ENCODE measurements at places on chromosomes 11 and 22.

GRCh38 chr11:117743121-117743815, 53.7 kb downstream of the DSCAML1 start:
- no peak for DNase-seq

DNA sequence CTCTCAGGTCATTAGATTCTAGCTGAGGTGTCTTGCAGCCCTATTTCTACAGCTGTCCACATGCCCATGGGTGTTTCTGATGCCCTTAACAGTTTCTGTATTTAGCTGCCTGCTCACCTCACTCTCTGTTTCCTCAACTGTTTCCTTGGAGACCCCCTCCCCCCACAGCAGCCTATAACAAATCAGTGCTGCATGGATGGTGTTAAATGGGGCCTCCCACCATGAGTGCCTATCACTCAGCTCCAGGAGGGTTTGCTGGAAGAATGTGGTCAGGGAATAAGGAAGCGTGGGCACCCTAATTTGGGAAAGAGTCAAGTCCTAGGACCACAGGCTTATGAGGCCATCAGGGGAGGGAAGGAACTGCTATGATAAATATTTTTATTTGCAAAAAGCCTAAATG, 8.6 kb downstream of the KLHL35 start:
- no peak for DNase-seq

- no peak for DNase-seq
These were observed 12.8 kb upstream of the PTPN5 start for GRCh38 chr11:18804199-18804999.

GRCh38 chr11:65183201-65183891, 1.6 kb downstream of the CAPN1 start:
- DNase-seq = no peak

DNA sequence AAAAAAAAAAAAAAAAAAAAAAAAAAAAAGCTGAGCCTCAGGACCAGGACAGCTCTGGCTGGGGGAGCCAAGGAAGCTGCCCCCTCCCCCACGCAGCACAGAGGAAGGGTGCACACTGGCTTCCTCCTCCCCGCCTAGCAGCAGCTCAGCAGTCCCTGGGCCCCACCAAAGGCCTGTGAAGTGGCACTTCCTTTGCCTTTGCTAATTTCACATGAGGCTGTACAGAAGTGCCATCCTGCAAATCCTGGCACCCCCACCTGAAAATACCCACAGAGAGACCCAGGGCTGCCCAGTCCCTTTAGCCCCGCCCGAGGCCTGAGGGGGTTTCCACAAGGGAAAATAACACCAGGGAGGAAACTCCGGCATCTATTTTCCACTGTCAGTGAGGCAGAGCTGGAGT, 3.9 kb downstream of the RHOG start:
- no peak for DNase-seq

DNA sequence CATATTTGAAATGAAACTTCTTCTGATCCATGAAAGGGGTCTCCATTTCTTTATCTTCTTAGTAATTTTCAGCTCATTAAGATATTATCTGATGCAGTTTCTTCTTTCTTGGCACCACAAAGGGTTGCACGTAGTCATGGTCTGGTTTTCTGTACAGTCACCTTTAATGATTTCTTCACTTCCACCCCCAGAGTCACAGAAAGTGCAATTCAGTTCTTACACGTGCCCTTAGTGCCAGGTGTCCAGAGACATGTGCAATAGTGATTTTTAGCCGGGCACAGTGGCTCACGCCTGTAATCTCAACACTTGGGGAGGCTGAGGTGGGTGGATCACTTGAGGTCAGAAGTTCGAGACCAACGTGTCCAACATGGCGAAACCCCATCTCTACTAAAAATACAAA, 202.8 kb upstream of the MTNR1B start:
- DNase-seq = no peak

DNA sequence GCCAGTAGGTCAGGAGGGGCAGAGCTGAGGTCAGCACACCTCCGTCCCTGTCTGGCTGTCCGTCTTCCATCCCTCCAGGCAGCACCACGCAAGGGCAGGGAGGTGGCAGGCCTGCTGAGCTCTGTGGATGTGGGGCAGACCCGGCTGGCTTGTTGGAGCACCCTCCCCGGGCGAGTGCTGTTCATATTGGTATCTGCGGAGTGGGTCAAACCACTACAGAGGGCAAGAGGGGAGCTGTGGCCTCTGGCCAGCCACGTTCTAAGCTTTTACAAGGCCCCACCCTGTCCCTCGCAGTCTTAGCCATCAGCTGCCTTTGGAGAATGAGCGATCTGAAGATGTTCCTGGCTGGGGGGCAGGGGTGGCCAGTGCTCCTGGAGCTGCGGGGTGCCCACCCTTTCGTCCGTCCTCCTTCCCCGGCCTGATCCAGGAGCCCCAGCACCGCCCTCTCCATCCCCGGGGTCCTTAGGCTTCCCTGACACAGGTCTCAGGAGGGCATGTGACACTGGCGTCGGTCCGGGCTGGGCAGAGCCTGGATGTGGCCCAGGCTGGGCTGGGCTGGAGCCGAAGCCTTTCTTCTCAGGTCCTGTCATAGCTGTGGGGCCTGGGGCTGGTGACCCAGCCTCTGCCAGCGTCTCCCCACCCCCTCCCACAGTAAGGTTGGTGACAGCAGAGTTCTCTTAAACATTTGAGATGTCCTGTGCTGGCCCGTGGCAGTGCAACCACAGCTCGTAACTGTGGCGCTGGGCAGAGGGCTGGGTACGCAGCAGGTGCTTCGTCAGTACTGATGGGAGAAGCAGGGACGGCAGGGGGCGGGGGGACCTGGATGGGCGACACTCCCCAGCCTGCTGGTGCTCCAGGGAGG, 31.7 kb upstream of the GRAMD4 start:
- no peak for DNase-seq

- DNase-seq = peak; percentile 55
These were observed 49.9 kb downstream of the STIM1 start for GRCh38 chr11:3905080-3905953.

DNA sequence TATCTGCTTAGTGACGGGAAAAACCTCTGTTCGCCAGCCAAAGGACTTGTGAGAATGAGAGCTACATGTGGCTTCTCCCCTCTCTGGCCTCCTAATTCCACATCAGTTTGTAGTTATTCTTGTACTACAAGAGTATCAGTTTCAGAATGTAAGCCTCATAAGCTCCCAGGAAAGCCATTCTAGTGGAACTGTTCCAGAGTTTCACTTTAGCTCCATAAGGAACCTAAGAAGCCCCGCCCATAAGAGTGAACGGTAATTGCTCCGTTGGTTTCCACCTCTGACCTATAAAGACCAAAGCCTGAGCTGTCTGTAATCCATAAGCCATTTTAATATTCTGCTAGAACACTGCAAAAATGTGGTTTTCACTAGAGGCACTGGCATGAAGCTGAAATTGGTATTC, 53.0 kb downstream of the SIK3 start:
- no peak for DNase-seq

DNA sequence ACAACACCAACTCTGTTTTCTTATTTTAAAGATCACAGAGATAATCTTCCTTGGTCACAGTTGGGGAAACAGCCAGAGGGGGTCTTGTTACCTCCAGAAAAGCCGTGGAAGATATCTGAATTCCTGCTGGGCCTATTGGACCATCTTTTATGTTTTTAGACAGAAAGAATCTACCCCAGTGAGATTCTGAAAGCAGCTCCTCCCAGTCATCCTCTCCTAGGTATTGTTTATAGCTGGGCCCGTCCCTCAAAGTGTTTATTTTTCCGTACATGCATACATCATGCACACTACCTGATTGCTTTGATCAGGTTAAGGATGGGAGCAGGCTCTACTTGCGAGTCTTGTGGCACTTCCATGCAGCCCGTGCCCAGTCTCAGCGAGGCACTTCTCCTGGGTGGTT, 742.4 kb downstream of the NTM start:
- no peak for DNase-seq

DNA sequence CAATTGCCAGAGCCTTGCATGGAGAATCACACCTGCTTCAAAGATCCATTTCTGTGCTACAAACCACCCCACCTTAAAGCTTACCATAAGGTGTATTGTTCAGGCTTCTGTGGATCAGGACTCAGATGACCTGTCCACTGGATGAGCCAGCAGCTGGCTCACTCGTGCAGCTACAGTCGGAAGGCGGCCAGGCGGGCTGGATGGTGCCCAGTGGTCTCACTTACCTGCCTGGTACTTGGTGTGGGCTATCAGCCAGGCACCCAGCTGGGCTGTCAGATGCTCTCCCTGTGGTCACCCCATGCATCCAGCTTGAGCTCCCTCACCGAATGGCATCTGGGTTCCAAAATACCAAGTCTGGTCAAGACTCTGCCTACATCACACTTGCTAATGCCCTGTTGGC, 10.9 kb upstream of the APOBEC3B start:
- no peak for DNase-seq

DNA sequence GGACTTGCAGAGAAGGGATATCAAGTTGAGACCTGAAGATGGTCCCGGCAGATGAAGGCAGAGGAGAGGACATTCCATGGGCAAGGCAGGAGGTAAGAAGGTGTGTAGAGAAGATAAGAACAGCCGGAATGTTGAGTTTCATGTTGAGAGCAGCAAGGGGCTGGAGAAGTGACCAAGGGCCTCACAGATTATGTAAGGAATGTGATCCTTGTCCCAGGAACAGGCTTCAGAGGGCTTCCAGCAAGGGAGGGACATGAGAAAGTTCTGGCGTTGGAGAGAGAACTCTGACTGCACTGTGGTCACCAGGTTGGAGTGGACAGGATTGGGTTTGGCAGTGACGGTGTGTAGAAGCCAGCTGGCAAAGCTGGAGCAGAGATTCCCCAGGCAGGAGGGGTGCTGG, 27.6 kb upstream of the PPFIA1 start:
- DNase-seq = no peak

- DNase-seq = no peak
These were observed 70.2 kb downstream of the CTTN start for GRCh38 chr11:70468256-70469195.

DNA sequence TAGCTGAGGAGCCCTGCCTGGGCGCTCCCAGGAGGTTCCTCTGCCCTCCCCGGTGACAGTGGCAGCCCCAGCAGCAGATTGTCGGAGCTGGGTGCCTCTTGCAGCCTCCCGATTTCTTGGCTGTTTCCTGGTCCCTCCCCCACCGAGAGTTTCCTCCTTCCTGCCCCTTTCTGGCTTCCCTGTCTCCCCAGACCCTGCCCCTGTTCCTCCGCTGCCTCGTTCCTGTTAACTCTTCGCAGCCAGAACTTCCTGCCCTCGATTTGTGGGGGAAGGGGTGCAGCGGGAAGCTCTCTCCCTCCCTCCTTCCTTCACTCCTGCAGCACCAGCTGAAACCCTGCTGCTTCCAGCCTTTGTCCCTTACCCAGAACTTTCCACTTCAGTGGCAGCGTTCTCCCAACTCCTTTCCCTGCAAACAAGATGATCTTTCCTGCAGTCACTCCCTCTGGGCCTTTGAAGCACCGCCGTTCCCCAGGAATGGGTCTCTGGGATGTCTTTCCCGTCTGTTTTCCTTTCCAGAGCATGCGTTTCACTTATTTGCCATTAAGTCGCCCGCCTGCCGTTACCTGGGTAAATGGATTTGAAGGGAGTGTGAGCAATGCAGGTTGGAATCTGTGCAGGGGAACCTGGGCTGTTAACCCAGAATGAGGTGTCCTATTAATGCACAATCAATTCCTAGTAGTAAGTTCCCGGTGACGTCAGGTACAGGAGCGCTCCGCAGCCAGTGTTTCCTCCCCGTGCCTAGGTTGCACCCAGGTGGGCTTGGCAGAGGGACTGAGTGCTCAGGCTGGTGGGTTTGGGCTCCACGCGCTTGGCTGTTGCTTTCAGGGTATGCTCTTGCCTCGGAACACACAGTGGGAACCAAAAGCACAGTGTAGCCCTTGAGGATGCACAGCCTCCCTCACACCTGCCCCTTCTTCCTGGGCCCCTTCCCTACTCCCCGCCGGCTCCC, 4.3 kb downstream of the GRK2 start:
- no peak for DNase-seq

- DNase-seq = no peak
These were observed 27.7 kb upstream of the PARVB start for GRCh38 chr22:43996170-43996980.

GRCh38 chr11:79481795-79482194, 41.0 kb upstream of the TENM4 start:
- DNase-seq = no peak

DNA sequence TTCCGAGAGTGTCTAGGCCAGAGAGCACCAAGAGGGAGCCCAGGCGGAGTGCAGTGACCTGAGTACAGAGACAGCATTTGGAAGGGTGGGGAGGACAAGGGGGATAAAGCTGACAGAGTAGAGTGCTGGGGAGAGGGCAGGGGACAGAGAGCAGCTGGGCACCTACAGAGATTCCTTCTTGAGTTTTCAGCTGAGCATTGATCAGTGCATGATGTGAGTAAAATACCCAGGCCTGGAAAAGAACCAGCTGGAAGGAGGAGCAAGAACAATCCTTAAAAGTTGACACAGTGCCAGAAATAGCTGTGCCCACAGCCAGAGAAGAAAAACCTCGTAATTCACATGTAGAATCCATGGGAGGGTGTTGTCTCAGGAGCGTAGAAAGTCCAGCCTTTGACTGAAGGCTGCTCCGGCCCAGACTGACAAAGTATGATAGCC, 33.9 kb upstream of the PANX2 start:
- DNase-seq = no peak

- no peak for DNase-seq
These were observed 565.0 kb upstream of the CNTN5 start for GRCh38 chr11:98455500-98456307.

DNA sequence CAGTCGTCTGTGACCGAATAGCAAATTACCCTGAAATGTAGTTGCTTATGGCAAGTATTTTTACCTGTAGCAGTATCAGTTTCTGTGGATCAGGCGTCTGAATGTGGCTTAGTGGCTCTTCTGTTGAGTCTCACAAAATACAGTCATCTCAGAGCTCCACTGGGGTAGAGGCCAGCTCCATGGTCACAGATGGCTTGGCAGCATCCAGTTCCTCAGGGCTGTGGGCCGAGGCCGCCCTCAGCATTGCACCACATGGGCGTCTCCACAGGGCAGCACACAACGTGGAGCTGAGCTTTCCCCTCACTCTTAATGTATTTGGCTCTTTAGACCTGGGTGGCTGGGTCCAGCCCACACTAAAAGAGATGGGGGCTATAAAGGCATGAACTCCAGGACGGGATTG, 57.8 kb downstream of the SBF1 start:
- no peak for DNase-seq

DNA sequence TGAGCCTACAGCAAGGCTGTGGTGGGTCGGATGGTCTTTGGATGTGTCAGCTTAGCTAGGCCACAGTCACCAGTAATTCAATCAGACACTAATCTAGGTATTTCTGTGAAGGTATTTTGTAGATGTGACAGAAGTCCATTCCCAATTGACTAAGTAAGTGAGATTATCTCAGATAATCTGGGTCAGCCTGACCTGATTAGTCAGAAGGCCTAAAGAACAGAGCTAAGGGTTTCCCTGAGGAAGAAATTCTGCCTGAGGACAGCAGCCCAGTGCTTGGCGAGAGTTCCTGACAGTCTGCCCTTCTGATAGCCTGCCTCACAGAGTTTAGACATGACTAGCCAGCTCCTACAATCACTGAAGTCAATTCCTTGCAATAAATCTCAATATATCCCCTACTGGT, 28.7 kb downstream of the GUCD1 start:
- no peak for DNase-seq

- no peak for DNase-seq
These were observed 1.4 kb upstream of the DHCR7 start for GRCh38 chr11:71449596-71449995.

- no peak for DNase-seq
These were observed at the start of gene APLNR for GRCh38 chr11:57237204-57237681. APLNR (minus strand) TSS chr11:57237250; CDS start chr11:57237004, 246 bp downstream.

Measured in SW 1271 (cell line).